ENCODE measurements at places on chromosomes 6 and 20.

GRCh38 chr6:27541212-27541932 is 68.5 kb upstream of the ZNF184 start:
- no peak for DNase-seq

DNA sequence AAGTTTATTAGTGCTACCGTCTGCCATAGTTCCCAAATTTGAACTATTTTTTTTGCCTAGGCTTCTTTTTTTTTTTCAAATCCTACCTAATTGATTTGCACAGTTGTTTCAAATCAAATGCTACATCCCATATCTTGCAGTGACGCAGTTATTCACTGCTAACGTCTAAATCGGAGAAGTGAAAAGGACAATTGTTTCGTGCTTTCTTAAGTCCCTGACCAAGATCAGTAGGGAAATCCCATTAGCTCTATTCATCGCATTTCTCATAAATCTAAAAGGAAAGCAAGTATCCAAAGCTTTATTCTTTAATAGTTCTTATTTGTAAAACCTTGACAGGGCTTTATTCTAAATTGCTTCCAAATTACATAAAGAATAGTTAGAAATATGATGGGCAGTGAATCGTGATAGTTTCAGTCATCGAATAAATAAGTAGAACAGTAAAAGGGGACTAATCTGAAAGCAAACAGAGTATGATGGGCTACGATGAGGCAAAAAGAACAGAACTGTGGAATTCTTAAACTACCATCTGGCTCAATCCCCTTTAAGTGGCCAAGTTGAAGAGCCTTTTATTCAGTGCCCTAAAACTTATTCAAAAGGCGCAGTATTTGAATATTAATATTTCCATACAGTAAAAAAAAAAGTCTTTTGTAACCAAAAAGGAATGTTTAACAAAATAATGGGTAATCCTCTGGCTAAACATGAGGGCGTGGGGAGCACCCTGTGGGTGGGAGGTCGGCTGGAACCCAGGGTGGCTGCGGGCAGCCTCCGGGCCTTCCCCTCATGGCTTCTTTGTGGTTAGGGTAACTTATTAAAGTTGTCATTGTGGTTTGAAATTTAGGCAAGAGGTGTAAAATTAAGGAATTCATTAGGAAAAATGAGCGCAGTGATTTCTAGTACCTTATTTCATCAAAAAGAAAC is 3.0 kb upstream of the ARID1B start:
- DNase-seq, result no peak

- no peak for DNase-seq
Measured at GRCh38 chr20:31415653-31416052, 9.6 kb upstream of the DEFB121 start.

- DNase-seq, result no peak
Measured at GRCh38 chr6:166814390-166814789, 142.0 kb downstream of the RNASET2 start.

DNA sequence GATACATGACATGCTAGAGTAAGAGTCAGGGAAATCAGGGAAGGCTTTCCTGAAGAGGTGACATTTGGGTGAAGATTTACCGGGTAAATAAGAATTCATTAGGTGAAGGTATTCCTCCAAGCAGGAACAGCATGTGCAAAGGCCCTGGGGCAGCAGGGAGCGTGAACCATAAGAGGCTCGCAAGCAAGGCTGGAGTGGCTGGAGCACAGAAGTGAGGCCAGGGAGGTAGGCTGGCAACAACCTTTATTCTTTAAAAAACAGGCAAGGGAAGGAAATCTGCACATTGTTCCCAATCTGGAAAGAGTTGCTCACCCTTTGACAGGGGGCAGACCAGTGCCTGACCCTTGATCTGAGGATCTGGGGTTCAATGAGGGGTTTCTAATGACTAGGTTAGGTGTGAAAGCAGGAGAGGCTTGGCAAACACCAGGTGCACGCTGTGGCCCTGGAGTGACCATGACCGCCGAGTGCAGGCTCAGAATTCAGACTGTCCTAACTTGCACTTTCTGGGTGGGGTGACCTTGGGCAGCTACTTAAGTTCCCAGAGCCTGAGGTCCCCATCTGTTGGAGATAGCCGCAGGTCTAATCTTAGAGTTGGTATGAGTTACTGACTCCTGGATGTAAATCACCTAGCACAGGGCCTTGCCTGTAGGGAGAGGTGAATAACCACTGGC is 1.9 kb downstream of the KIAA1755 start:
- DNase-seq, result no peak
